ELF-1 (cell line): ENCODE measurements at places on chromosomes 4 and X.

- no peak for DNase-seq
Measured at GRCh38 chr4:145099653-145100052, 1.5 kb downstream of the ABCE1 start.

DNA sequence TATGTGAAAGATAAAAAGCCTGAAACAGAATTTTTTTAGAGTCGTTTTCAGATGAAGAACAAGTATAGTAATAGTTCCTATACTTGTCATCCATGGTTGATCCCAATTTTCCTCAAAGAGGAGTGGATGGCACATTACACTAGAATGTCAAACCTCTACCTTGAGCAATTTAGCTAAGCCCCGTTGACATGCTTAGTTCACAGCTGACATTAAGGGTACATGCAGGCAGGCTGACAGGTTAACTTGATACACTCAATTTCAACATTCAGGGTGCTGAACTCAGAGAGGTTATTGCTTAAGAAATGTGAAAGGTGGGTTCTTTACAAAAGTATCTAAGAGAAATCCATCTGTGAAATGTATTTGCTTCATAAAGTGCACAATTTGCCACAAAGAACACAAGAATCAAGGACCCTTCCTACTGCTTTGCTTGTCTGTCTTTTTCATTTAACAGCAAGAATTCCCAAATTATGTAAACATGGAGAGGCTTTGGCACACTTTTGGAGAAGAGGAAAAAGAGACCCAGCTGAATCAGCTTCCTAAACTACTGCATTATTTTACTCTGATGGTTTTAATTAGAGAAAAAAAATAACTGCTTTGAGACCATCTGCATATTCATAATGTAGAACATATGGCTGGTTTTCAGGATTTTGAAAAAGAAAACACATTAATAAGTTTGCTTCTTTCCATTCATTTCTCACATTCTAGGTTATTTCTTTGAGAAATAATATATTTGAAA is 122.5 kb upstream of the DDIT4L start:
- no peak for DNase-seq

- no peak for DNase-seq
Measured at GRCh38 chr4:112245383-112245782, 13.8 kb downstream of the AP1AR start.

DNA sequence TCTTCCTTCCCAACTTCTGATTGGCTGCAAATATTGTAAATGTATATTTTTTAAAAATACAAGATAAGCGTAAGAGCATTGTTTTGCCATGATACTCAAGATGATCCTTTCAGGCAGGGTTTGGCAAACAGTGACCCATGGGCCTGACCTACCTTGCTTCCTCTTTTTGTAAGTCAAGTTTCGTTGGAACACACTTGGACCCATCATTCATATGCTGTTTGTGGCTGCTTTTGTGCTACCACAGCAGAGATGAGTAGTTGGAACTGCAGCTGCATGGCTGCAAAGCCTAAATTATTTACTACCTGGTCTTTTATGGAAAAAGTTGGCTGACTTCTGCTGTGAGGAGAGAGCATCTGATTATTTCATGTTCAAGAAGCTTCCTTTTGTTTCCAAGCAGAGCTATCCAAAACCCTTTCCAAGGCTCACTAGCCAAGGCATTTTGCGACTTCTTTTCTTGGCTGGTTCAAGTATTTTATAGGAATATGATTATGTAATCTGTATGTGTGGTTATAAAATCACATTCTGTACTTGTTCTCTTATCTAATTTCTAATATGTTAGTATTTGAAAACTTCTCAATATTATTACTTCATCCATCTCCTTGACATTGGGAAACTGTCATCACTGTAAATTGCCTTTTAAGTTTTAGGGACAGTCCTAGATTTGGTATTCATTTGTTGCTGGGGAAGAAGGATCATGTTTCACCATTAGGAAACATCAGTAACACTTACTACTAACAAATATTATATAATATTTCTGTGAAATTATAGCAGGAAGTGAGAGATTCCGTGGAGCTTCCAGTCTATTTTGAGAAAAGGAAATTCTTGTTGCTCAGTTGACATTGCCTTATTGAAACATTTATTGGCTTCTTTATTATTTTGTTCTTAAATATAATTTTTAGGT is 109.2 kb downstream of the ARHGAP10 start:
- DNase-seq: no peak

GRCh38 chr4:11729548-11729947 is 300.9 kb upstream of the HS3ST1 start:
- no peak for DNase-seq

DNA sequence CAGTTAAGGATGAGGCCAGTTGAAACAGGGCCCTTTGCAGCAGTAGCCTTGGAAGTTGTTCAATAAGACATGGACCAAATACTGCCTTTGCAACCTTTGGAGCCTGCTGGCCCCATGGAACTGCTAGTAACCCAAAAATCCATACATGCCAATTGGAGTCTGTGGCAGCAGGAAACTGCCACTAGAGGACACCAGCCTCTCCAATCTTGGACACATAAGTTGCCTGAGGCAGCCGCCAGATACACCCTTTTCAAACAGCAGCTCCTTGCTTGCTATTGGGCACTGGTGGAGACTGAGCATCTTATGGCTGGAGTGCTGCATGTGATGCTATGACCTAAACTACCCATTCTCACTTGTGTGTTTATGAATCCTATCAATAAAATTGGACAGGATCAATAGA is 14.8 kb upstream of the LAP3 start:
- peak; percentile 32 for DNase-seq

DNA sequence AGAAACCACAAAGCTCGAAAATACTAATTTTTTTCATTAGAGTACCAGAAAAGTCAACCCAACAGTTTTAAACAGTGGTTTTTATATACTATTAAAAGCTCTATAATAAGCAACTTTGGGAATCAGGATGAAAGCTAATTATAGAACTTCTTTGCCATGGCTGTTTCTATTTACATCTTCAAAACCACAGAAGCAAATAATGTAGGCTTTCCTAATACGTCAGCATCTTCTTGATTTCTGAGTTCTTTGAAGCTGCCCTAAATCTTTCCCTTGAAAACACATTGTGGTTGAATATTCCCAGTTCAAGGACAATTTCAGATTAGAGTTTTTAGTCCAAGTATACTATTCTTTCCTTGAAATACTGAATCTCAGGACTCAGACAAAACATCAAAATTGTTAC is 460.2 kb upstream of the FAT1 start:
- no peak for DNase-seq
